GM12892 (cell line): ENCODE measurements at places on chromosomes 11 and 22.

DNA sequence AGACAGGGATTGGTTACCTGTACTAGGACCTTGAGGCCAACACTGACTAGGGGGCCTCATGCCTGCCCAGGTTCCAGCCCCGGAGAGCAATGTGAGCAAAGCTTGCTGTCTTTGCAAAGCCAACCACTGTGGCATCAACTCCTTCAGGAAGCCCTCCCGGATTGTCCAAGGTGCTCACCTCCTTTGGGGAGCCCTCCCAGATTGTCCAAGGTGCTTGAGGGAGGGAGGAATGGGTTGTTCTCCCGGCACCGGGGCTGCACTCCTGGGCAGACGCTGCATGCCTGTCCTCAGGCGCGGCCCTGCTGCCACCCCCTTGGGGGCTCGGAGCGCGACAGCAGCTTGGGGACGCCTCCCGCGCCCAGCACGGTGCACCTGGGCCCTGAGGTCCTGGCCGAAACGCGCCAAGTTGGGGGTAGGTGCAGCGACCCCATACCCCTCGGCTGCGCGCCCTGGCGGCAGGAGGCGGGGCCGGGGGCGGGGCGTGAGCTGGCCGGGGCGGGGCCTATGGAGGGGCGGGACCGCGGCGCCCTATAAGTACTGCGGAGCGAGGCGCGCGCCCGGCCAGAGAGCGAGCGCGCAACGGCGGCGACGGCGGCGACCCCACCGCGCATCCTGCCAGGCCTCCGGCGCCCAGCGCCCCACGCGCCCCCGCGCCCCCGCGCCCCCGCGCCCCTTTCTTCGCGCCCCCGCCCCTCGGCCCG lies at the start of gene CD81:
Gene CD81 (plus strand): TSS at position 560 of the 701 bp plus-strand sequence. CDS start 240 bp downstream, outside the sequence.
- peak; percentile 84 for DNase-seq

GRCh38 chr22:48382197-48382596 lies 1445.5 kb downstream of the BRD1 start:
- DNase-seq = no peak

- no peak for DNase-seq
Observed at GRCh38 chr22:37599153-37599552, 9.5 kb upstream of the GGA1 start.

DNA sequence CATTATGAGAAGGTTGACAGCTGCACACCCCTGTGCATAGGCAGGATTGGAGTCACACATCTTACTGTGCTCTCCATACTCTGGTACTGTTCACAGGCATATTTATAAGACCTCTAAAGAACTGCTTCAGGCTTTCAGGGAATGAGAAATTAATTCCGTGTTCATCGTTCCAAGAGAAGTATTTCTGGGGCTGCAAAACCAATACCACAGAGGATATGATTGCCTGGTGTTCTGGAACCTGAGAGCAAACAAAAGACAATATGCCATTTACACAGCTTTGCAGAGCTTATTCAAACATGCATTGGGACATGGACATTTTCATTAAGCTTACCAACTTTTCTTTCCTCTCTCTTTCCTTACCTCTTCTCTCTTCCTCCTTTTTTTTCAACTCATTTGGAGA lies 388.7 kb downstream of the NTM start:
- no peak for DNase-seq

- no peak for DNase-seq
Observed at GRCh38 chr11:9462172-9462799, 1.5 kb downstream of the ZNF143 start.

GRCh38 chr11:3859373-3859881 lies 4.0 kb downstream of the STIM1 start:
- DNase-seq = no peak
